Vagina (tissue), 2 donors: ENCODE measurements at places on chromosomes 4 and X.
A peak's percentile ranks its signal among the peaks of the same experiment; 100 is the strongest.

GRCh38 chrX:64188901-64189300, 16.6 kb downstream of the AMER1 start:
- DNase-seq, result peak; percentile 25

GRCh38 chr4:184745831-184746795, 12.2 kb upstream of the CENPU start:
- no peak for DNase-seq

GRCh38 chrX:131216828-131217227, 72.3 kb downstream of the IGSF1 start:
- DNase-seq, result no peak

GRCh38 chrX:2272337-2272736, 228.4 kb downstream of the DHRSX start:
- no peak for DNase-seq

DNA sequence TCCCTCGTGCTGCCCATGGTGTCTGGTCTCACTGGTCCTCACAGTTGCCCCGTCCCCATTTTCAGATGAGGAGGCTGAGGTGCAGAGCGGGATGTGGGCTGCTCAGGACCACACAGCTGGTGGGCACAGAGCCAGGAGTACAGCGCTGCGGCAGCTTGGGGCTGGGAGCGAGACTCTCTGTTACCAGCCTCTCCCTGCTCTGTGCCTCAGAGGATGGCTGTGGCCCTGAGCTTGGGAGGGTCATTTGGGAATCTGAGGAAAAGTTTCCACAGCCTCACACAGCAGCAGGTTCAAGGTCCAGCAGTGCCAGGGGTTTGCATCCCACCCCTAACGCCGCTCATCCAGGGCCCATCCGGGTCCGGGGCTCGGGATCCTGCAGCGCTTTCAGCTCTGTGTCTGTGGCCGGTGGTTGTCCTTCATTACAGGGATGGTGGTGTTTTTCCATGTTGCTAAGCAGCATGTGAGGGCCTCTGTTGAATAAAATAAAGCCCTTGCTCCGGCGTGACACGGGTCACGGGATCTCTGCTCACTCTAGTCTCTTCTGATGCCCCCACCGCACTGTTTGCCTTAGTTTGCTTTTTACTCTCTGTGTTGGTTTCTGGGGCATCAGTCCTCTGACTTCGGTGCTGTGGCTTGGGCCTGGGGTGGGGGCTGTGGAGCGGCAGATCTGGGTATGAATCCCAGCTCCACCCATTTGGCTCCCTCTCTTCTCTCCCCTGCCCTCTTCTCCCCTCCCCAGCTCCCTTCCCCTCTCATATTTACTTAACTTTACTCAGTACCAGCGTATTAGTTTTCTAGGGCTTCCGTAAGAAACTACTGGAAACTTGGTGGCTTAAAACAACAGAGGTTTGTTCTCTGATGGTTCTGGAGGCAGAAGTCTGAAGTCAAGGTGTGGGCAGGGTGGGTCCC, 6.5 kb downstream of the WFS1 start:
- DNase-seq, result no peak

GRCh38 chrX:71095981-71096759, 519 bp downstream of the FOXO4 start:
- DNase-seq, result no peak
